Stimulated activated CD4-positive, alpha-beta T cell treated with anti-CD3 and anti-CD28 coated beads, Interleukin-1b, Interleukin-23, amount 100 ng/mL, for 48 hours (primary cell): ENCODE measurements at places on chromosomes 2 and 18.

GRCh38 chr2:76667821-76668271 is 854.3 kb downstream of the LRRTM4 start:
- DNase-seq = no peak

- no peak for DNase-seq
Measured at GRCh38 chr2:160367887-160368286, 125.7 kb downstream of the RBMS1 start.

DNA sequence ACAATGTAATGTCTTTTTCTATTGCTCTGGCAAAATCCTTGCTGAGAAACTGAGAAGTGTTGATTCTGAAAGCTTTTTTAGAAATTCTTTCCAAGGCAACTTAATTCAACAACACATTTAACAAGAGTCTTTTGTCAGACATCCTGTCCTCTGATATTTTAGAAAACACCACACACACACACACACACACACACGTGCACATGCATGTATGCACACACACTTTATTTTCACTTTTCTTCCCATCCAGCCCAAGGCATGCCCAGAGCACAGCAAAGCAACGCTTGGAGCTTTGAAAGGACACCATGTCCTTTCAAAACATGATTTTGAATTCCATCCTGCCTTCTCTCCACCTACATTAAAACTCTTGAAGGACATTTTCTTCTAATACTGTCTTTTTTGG is 116.1 kb downstream of the ATL2 start:
- DNase-seq = no peak

DNA sequence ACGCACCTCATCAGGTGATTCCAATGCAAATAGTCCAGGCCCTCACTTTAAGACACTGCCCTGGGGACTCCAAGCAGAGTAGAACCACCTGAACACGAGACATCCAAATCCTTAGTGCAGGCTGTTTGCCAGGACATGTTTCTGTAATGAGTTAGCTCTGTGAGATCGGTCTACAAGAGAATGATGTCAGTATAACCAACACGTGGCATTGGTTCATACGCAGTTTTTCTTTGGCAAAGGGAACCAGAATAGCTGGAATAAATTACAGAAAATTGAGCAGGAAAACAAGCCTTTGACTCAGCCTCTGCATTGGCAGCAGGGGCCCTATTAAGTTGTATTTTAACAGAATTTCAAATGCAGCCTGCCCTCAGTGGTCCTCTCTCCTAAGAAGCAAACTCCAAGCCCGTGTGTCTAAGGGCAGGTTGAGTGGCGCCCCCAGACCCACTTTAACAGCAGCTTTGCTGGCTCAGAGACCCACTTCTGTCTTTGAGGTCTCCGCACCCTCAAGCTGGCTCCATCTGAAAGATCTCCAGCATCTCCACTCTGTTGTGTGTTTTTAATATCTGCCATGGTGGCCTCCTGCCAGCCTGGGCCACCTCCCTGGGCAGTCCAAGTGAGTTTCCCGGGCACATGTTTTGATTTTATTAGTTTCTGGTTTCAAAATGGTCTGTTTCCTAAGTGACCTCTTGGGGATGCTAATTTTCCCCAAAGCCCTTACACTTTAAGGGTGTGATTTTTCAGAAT is 61.3 kb downstream of the ALPK2 start:
- no peak for DNase-seq

DNA sequence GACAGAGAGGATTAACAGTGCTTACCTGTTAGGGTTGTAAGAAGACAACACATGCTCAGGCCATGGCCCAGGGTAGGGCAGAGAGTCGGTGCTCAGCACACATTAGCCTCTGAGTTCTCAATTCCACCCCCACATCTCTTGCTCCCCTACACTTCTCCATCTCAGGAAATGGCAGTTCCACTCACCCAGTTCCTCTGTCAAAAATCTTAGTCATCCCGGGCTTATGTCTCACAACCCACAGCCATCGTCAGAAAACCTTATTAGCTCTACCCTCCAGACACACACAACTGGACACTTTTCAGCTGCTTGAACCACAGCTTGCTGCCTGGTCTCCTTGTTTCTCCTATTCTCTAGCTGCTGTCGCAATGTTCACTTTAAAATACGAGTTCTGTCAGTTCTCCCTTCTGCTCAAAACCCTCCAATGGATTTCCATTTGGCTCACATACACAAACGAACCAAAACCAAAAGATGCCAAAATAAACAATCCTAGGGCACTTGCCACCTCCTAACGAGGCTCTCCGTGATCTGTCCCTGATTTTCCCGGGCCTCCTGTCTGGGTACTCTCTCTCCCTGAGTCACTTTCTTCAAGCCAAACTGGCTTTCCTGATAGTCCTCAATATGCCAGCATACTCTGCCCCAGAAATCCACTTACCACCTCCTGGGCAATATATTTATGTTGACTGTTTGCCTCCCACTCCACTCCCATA is 89.7 kb downstream of the KCTD1 start:
- no peak for DNase-seq

- peak; percentile 82 for DNase-seq
Measured at GRCh38 chr2:121527009-121527682, 3.5 kb upstream of the RNU4ATAC start.

DNA sequence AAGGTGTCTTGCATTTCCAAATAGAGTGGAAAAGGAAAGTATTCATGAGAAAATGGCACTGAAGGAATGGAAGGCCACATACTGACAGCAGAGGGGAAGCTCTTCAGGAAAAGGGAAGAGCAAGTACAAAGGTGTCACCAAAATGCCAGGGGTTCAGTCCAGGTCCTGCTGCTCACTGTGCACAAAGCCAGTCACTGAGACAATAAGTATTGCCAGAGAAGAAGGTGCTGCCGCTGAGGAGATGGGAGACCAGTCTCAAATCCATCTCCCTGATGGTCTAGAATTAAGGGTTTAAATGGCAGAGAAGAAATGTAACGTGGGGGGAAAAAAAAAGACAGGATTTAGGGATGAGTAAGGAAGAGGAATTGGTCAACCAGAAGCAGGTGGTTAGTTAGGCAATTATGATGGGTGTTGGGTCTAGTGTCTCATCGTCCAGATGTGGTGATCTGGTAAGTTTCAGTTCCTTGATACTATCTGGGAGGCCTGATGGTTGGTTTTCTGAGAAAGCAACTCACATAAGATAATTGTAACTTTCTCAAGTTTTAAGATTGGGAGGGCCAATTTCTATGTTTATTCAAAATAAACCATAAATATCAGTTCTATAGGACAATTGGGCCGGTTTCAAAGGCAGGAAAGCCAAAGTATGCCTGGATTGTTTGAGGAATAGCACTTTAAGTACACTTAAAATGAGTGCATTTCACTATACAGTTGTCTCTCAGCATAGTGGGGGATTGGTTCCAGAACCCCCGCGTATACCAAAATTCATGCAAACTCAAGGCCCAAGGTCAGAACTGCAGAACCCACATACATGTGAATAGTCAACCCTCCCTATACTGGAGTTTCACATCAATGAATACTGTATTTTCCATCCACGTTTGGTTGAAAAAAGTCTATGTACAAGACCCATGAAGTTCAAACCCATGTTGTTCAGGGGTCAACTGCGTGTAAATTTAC is 109.1 kb upstream of the DNAJC10 start:
- DNase-seq = no peak

DNA sequence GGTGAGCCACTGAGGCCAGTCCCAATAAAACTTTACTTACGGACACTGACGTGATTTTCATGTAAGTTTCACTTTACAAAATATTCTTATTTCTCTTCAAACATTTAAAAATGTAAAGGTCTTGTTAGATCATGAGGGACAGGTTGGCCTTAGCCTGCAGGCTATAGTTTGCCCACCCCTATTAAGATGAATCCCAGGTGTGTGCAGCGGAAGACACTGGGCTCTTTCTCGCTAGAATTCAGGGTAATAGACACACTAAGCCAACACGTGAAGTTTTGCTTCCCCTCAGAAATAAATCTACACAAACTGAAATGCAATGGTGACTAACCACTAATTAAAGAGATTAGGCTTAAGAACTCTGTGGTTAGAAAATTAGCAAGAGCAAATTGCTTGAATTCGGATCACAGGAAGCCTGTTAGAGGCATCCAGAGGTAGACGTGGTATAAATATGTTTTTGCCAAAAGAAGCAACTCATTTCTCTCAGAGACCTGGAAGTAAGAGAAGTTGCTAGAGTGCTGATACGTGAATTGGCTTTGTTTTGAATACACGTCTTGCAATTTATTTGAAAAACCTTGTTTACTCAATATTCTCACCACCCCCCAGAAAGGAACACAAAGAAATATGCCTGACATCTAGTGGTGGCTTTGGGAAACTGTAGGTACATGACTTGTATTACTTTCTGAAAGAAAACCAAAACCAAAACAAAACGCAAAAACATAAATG is 151.6 kb downstream of the DTNB start:
- DNase-seq = peak; percentile 10

DNA sequence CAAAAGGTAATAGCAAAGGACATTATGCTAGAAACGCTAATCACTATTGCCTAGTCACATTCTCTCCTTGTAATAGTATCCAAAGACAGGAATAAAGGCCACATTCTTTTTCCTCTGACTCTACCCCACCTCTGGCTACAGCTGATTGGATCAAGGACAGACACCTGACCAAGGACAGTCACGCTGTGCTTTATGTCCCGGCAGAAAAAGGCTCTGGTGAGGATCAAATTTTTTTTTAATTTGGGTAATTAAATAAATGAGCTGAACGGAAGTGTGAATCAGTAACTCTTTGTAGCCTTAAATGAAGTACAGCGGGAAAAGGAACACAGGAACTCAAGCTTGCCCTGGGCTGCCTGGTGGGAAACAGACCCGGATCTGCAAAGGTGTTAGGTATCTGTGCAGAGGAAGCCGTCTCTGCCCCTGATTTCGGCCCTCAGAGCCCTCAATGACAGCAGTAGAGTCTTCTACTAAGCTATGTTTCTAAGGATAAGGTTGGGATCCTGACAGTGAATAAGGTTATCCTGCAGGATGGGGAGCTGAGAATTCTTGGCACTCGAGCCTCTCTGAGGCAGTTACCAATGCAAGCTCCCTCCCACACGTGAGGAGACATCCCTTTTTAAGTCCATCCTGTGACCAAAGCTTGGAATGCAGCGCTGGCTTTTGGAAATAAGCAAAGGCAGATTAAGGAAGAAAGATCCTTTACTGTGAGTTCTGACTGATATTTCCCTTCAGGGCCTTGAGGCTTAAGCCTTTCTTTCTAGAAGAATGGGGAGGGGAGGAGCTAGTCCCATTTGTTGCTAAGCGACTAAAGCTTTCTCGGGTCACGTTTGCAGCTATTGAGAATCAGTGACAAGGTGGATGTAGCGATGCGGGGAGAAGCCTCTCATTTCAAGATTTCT is 37.8 kb upstream of the IKZF2 start:
- DNase-seq = no peak

DNA sequence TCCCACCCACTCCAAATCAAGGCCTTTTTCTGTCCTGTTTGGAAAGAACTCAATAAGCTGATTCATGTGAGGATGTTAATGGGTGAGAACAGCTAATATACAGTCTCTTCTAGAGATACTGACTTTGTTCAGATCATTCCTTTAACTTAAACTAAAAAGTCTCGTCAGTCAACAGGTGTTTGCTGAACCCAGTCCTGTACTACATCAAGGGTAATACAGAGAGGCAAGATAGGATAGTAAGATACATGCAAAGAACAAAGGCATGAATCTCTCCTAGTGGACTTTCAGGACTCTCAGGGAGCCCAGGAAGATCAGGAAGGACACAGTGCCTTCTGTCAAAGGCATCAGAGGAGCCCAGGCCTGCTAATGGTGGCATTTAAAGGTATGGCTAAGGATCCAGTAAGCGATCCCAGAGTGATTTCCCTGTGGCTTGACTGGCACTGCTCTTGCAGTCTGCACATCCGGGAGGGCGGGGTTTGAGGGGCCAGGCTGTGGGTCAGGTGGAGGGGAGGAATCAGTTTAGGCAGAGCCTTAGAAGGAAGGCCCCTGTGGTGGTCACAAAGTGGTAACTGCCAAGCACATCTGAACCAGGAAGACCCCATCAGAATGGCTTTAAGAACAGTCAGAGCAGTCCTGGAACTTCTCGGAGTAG is 54.0 kb downstream of the EPAS1 start:
- DNase-seq = peak; percentile 18

- DNase-seq = no peak
Measured at GRCh38 chr2:59395119-59395518, 1154.0 kb upstream of the FANCL start.

- no peak for DNase-seq
Measured at GRCh38 chr2:59176737-59177136, 935.6 kb upstream of the FANCL start.

DNA sequence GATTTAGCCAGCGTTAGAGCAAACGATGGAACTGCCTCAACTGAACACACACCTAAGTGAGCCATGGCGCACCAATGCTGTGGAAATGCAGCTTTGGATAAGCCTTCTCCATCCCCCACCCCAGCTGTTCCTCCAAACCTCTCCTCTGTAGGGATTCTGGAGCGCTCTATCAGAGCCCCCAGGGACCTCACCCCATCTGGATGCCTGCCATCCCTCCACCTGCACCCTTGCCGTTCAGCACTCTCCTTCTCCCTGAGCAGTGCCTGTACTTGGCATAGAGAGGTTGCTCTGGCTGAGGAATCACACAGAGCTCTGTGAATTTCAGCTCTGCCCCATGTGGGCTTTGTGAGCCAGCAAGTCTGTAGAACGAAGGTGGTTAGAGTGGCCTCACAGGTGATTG is 42.8 kb upstream of the INHBB start:
- no peak for DNase-seq

GRCh38 chr2:168854651-168855050 is 35.6 kb downstream of the SPC25 start:
- no peak for DNase-seq

GRCh38 chr2:202064171-202064880 is 8.7 kb upstream of the KIAA2012 start:
- peak; percentile 3 for DNase-seq

- no peak for DNase-seq
Measured at GRCh38 chr2:211033765-211034164, 477.4 kb downstream of the CPS1 start.
